ENCODE measurements at places on chromosomes 13 and 19. TPM values are rescaled to one million over a fixed set of nuclear protein-coding genes. Genes with fewer than 3 reads are reported as not detected.

Gene CKAP2
- 26.8 TPM for total RNA-seq

Gene CGB1
- not detected for total RNA-seq

Gene ZNF763
- not detected for total RNA-seq

Gene ODAD3
- total RNA-seq = 2.4 TPM

Gene GIPC3
- total RNA-seq = 0.27 TPM

Gene GRIN2D
- 8.0 TPM for total RNA-seq

Gene TMPRSS9
- 0.03 TPM for total RNA-seq

Gene ETHE1
- total RNA-seq = 48.5 TPM

Gene ZNF578
- not detected for total RNA-seq

Gene LYPD3
- 0.22 TPM for total RNA-seq

Gene PIBF1
- total RNA-seq = 5.0 TPM

Gene KRTDAP
- total RNA-seq = not detected

Gene SLC10A2
- total RNA-seq = not detected

Gene ZNF737
- total RNA-seq = 0.08 TPM

Gene MEDAG
- not detected for total RNA-seq

Gene CYP2F1
- total RNA-seq = not detected

Gene PSG2
- total RNA-seq = not detected

Gene LILRB1
- not detected for total RNA-seq

Gene PEG3
- not detected for total RNA-seq

Measured in A549 treated with GW870086 at 1 μM for 4 hours (cell line).